ENCODE measurements at places on chromosomes 1 and 21.

DNA sequence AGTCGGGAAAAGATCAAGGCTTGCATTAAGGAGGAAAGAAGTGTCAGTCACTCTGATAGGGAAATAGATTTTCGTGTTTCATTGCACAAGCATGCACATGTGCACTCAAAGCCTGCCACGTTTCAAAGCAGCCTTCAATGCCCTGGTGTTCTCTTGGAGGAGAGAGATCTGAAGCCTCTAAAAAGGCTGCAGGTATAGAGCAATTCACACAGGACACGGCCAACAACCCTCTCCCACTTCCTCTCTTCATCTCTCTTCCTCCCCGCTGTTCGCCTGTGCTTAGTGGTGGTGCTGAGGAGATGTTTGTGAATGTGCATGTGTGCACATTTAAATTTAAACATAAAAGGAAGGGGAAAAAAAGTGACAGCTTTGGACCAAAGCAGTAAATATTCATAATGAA is 117.7 kb downstream of the NUF2 start:
- no peak for DNase-seq

DNA sequence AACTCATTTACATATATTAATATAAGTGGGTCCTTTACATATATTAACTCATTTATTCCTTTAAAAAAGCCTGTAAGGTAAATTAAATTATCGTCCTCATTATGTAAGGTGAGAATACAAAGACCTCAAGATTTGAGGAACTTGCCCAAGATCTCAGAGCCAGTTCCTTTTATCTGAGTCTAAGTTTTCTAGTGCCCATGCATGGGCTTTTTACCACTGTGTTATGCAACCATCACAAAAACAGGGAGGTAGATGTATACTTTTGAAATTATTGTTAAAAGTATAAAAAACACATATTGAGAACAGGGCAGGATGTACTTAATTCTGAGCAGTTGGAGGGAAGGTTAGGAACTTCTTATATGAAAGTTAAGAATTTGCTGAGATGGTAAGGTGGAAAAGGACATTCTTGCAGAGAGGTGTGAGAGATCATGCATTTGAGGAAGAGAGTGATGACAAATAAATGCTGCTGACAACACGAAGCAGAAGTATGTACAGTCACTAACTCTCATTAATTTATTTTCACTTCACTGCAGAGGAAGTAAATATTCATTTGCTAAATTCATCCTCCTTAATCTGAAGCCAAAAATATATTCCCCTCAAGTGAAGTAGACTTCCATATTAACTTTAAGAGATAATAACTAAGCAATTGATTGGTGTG is 28.9 kb upstream of the LYPLAL1 start:
- no peak for DNase-seq

- no peak for DNase-seq
Measured at GRCh38 chr1:40711465-40712404, 20.2 kb downstream of the NFYC start.

DNA sequence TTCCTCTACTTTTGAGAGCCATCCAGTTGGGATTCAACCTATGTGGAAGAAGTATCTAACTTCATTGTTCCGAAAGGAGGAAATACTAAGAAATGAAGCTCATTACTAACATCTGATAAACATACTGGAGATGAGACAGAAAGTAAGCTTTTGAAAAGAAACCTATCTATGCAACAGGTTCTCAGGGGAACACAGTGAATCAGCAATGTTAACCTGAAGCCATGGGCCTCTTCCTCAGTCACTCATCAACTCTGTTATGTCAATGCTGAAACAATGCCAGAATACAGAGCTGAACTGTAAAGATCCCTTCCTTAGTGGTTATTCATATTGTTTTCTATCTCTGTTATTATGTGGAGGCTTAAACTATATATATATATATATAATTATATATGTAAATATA is 55.5 kb upstream of the ESRRG start:
- DNase-seq: no peak

- DNase-seq: no peak
Measured at GRCh38 chr1:143604887-143605286, 366.9 kb downstream of the FAM72C start.

GRCh38 chr1:29971703-29972102 is 735.4 kb downstream of the PTPRU start:
- no peak for DNase-seq

DNA sequence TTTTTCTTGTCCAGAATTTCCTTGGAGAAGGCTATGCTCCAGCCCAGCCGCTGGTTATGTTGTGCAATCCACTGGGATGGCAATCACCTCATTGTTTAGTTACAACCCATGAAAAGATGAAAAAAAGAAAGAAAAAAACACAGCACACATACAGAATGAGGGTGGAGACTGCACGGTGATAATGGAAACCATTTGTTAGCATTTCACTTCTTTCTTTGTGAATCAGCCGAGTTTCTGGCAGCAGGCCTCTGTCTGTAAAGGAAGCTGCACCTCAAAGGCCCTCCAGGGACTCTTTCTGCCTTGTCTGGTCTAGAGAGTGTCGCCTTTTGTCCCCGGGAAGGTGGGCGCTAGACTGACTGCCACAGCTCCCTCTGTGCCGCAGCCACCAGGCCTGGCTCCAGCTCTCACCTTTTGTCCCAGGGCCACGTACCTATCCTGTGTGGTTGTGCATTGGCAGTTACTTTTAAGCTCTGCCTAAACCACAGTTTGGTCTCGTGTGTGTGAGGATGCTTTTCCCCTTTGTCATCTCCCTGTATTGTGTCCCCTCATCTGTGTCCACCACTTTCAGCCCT is 35.6 kb downstream of the NGF start:
- no peak for DNase-seq

Measured in stimulated activated CD8-positive, alpha-beta memory T cell treated with anti-CD3 and anti-CD28 coated beads, Interleukin-7, amount 100 ng/mL, for 24 hours (primary cell).